Ovary (tissue), 10 donors: ENCODE measurements at places on chromosomes 13 and 19. TPM values are rescaled to one million over a fixed set of nuclear protein-coding genes. Genes with fewer than 3 reads are reported as not detected.

Gene PRKCSH
- total RNA-seq = 270 TPM

DNA sequence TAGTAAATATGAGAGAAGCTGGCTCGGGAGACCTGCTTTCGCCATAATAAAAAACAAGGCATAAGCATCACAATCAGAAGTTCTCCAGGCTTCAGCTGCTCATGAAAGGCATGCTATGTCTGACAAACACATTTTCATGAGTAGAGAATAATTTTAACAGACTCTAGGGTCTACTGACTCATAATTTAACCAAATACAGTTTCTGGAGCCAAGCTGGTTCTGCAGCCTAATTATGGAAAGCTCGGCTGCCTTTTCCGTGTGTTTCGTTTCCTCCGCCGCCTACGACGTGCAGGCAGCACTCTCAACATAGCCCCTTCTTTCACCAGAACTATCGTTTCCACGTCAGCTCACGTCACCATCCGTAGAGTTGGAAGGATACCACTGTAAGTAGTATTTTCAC is 5.7 kb downstream of the MCF2L start:
- H3K27me3 ChIP-seq = no peaks in the 10 kb centered on the region
- no peaks in the 10 kb centered on the region for H3K36me3 ChIP-seq
- no peak for DNase-seq
- H3K4me3 ChIP-seq = no peak overlapping the region

- H3K27ac ChIP-seq = no peak overlapping the region
- no peaks in the 10 kb centered on the region for H3K27me3 ChIP-seq
- H3K4me3 ChIP-seq = no peak overlapping the region
- no peaks in the 10 kb centered on the region for H3K36me3 ChIP-seq
- H3K4me1 ChIP-seq = peaks cover 6% of the 10 kb centered on the region
Measured at GRCh38 chr13:110868720-110869119, 46.1 kb downstream of the ANKRD10 start.

GRCh38 chr19:2616741-2617392 is 85.6 kb downstream of the GNG7 start:
- no peaks in the 10 kb centered on the region for H3K4me1 ChIP-seq
- no peak for DNase-seq
- no peak overlapping the region for H3K27ac ChIP-seq
- H3K36me3 ChIP-seq = no peaks in the 10 kb centered on the region

Gene RASIP1
- total RNA-seq = 13.2 TPM

DNA sequence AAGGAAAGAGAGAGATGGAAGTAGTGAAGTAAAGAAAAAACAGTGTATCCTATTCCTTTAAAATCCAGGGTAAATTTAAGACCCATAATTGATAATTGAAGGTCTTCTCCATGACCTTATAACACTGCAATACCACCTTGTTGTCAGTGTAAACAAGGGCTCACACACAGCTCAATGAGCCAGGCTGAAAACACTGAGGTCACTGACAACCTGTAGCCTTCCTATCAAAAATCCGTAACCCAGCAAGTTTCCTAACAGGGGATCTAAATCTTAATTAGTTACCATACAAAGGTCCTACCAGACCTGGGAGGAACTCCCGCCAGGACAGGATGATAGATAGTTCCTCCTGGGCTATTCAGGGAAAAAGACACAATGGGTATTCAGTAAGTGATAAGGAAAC is 1677.1 kb downstream of the OLFM4 start:
- H3K36me3 ChIP-seq = no peaks in the 10 kb centered on the region
- H3K4me3 ChIP-seq = no peak overlapping the region
- H3K4me1 ChIP-seq = no peaks in the 10 kb centered on the region
- H3K27me3 ChIP-seq = no peaks in the 10 kb centered on the region

- no peak overlapping the region for H3K27ac ChIP-seq
- H3K36me3 ChIP-seq = no peaks in the 10 kb centered on the region
- peaks cover 7% of the 10 kb centered on the region for H3K4me1 ChIP-seq
Measured at GRCh38 chr19:54440641-54441040, 8.4 kb upstream of the LENG8 start.

Gene FFAR1
- total RNA-seq = 0.52 TPM

- no peak overlapping the region for H3K4me3 ChIP-seq
- H3K4me1 ChIP-seq = no peaks in the 10 kb centered on the region
Measured at GRCh38 chr19:43425567-43426392, 11.1 kb downstream of the TEX101 start.

DNA sequence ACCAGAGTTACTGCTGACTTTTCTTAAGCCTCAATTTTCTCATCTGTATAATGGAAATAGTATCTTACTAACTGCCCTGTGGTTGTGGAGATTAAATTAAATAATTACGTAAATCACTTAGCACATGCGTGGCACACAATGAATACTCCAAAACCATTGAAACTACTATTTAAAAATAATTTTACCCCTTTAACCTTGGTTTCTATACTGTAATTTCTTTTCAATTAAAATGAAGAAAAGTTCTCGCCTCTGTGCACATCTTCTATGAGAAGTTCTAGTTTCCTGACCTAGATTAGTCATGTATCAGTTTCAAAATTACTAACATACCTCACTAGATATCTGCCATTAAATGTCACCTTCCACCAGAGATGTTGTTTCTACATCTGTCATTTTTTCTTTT is 5.7 kb downstream of the SLITRK1 start:
- H3K27me3 ChIP-seq = no peaks in the 10 kb centered on the region
- no peaks in the 10 kb centered on the region for H3K36me3 ChIP-seq
- no peak for DNase-seq
- H3K4me3 ChIP-seq = no peak overlapping the region
- H3K4me1 ChIP-seq = no peaks in the 10 kb centered on the region
- H3K27ac ChIP-seq = no peak overlapping the region
